ENCODE measurements at places on chromosomes 5 and 9. TPM values are rescaled to one million over a fixed set of nuclear protein-coding genes. Genes with fewer than 3 reads are reported as not detected.

The FBP2 gene
- total RNA-seq, result not detected

GRCh38 chr5:12611132-12611531 is 706.9 kb upstream of the CTNND2 start:
- no peak for DNase-seq

DNA sequence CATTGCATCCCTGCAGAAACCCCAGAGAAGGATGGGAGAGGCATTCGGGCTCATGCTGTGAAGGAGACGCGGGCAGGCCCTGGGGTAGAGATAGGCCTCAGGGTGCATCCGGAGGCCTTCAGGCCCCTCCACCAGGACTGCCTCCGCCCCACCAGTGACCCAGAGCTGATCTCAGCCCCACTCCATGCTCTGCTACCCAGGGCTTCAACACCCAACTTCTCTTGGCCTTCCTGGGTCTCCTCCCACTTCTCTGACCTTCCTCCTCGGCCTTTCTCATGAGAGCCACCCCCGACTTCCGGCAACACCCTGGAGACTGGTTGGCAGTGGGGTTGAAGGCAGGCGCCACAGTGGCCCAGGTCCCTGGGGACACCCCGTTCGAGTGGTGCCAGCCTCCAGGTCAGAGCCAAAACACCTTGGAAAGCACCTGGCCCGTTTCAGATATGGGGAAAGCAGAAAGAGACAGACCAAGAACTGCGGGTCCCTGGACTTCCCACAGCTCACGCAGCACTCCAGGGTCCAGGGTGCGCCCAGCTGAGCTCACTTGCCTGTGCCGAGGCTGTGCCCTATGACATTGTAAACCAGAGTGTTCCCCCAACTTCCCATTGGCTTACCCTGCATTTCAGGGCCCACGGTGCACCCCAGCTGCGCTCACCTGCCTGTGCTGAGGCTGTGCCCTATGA is 65.1 kb upstream of the OLFM1 start:
- DNase-seq, result no peak

DNA sequence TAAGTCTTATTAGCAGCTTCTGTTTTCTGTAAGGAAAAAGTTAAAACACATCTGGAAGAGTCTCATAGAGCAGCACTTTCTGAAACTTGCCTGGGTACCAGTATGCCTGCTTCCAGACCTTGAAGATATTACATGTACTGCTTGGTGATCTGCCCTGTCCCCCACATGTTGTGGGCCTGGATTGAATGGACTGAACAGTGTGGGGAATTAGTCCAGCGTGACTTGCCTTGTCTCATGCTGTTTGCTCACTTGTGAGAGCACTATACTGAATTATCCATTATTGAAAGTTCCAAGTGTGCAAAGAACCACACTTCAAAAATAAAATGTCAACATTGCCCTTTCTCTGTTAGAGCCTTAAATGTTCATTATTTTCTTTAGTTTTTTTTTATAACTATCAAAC is 8.9 kb downstream of the CTNNA1 start:
- no peak for DNase-seq

The PCDHB3 gene
- total RNA-seq, result not detected

- no peak for DNase-seq
Measured at GRCh38 chr9:78358329-78359051, 61.6 kb downstream of the PSAT1 start.

- DNase-seq, result no peak
Measured at GRCh38 chr9:5718296-5719032, 89.6 kb downstream of the RIC1 start.

GRCh38 chr5:72183101-72183520 is 75.8 kb downstream of the MAP1B start:
- DNase-seq, result no peak

The CYLC2 gene
- not detected for total RNA-seq

GRCh38 chr9:112408275-112408674 is 28.4 kb downstream of the HSDL2 start:
- DNase-seq, result no peak

DNA sequence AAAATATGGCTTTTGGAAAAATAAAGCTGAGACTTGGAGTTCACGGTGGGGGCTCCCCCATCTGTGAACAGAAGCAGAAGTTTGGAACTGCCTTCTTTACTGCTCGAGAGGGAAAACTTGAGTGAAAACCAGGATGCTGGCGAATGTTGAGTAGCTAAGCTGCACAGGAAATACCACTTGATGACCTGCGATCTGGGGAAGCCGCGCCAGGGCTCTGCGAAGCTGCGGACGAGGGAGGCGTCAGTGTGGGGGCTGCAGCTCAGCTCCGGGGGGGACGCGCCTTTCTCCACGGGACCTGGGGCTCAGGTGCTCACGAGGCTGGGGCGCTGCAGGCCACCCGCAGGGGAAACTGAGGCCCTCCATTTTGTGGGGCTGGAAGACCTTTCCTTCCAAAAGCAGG is 62.3 kb downstream of the TENT4A start:
- DNase-seq, result no peak

- no peak for DNase-seq
Measured at GRCh38 chr5:144329681-144330080, 159.0 kb downstream of the KCTD16 start.

DNA sequence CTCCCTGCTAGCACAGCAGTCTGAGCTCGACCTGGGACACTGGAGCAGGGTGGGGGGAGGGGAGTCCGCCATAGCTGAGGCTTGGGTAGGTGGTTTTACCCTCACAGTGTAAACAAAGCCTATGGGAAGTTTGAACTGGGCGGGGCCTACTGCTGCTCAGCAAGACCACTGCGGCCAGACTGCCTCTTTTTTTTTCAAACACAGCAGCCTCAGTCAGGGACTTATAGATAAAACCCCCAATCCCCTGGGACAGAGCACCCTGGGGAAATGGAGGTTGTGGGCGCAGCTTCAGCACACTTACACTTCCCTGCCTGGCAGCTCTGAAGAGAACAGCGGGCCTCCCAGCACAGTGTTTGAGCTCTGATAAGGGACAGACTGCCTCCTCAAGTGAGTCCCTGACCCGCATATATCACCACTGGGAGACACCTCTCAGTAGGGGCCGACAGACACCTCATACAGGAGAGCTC is 151.1 kb upstream of the APC start:
- no peak for DNase-seq

DNA sequence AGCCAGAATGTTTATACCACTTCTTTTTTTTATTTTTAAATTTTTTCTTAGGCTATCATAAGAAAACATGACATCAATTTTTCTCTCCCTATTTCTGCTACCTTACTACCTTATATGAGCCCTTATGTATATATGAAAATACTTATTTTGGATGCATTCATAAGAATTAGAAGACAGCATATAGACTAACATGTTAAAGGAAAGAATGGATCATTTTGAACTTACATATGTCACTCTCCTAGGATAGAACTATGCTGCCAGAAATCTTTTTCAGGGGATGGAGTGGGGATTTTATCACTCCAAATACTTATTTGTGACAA is 51.8 kb downstream of the SNX24 start:
- DNase-seq, result no peak

The GABRA6 gene
- total RNA-seq, result not detected

DNA sequence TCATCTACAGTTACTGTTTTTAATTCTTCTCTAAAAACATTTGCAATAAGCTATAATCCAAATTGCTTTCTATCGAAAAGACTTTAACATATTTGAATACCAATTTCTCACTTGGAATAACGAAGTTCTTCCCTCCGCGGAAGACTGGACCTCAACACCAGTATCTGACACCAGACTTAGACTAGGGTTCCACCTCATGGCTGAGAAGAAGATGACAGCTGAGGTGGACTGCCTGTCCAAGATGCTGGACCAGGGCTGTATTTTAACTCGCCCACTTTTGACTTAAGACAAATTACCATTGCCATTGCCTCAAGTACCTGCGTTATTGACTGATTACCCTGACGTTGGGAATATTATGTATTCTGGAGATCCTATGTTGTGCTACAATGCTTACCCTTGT is 34.1 kb downstream of the ZMAT2 start:
- DNase-seq, result no peak

The RFX3 gene
- total RNA-seq, result 22.4 TPM

DNA sequence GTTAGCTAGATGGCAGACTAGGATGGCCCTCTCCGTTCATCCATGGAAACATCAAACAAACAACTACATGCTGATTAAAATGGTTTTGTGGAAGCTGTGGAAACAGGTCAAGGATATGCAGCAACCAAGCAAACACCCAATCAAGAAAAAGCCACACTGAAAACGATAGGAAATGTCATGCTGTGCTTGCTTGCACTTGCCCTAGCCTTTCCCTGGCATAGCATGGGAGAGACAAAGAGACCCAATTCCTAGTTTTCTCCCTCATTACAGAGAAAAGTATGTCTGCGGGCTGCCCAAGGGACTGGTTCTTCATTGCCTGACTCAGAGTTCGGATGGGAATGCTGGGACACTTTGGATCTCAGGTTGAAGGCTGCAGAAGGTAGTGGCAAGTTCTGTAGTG is 98.7 kb downstream of the FANCC start:
- DNase-seq, result no peak

DNA sequence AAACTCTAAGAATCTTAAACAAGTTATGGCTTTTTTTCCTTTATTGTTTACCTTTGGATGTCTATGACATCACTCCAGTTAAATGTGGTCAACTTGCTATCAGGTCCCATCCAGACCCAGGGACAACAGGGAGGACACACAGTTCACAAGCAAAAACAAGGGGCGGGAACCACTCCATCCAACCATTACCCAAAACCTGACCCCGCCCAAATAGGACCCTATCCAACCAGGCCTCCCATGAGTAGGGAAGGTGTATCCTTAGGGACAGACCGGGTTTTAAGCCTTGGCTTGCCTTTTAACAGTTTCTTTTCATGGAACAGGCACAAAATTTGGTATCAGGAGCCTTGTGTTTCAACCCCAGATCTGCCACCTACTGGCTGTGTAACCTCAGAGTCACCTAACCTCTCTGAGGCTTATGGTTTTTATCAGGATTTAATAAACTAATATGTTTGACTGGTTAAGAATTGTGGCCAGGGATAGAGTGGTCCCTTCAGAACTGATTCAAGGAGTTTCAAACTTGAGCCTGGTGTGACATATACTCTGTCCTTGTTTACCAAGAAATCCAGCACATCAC is 127.7 kb upstream of the RAD23B start:
- peak; percentile 3 for DNase-seq

DNA sequence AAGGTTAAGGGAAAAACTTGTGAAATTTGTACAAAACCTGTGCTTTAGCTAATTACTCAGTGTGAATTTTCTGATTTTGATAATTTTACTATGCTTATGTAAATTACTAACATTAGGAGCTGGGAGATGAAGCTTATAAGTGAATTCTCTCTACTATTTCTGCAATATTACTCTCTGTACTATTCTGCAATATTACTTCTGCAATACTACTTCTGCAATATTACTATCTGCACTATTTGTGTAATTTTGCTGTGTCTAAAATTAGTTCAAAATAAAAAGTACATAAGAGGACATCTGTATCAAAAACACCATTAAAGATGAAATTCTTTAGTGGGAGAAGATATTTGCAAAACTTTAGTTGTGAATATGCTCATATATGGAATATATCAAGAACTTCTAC is 62.9 kb downstream of the C9 start:
- DNase-seq, result no peak

DNA sequence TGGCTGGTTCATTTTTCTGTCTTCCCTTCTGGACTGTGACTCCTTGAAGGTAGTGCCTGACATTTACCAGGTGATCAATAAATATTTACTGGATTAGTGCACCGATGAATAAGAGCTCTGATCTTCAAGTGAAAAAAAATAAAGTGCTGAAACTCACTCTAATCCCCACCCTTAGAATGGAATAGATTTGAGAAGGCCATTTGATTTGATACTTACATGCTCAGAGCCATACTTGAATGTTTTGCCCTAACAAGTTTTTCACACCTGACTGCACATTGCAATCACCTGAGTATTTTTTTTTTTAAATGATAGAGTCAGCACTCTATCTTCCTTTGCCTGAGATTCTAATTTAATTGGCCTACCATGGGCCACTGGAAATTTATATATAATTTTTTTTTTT is 105.7 kb downstream of the LRRC70 start:
- no peak for DNase-seq

DNA sequence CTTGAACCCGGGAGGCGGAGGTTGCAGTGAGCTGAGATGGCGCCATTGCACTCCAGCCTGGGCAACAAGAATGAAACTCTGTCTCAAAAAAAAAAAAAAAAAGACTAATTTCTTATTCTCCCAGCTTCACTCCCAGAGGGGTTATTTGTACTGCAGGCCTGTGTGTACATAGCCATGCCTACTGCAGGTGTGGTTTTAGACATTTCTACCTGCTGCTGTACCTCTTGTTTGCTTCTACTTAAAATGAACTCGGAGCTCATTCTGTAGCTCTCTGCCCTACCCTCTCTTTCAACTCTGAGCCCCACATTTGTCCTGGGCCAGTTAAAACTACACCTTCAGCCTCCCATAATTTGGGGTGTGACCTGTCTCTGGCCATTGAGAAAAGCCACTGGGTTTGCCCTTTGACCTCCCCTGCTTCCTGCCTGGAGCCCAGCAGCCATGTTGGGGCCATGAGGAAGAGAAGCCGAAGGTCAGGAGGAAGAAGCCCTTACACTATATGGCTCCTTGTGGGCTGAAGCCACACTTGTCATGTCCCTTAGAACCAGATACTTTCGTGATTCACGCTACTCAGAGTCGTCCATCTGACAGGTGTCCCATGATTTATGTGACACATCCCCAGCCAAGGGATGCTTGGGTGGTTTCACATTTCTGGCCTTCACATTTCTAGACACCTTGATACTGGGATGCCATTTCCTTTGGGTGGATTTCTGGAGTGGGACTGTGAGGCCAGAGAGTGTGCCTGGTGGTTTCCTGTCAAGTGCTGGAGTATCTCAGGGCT is 9.4 kb upstream of the CARD19 start:
- no peak for DNase-seq

GRCh38 chr5:124981901-124982300 is 235.5 kb upstream of the ZNF608 start:
- DNase-seq, result no peak

The SLC6A3 gene
- not detected for total RNA-seq

DNA sequence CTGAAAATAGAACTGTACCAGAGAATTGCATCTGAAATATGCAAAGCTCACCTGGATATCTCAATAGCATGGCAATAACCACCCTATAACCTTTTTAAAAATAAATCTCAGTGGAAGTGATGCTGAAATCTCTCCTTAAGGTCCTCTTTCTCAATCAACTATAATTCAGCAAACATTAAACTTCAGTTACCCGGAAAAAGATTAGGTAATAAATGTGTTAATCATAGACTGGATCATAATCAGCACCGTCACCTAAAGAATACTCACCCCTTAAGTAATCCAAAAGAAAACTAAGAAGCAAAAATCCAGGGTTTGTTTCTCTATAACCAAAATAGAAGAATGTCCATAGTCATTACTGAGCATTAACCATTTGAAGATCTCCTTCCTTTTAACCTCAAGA is 44.3 kb upstream of the DENND4C start:
- DNase-seq, result no peak

- no peak for DNase-seq
Measured at GRCh38 chr5:141853895-141854626, 24.1 kb downstream of the PCDH1 start.

The SIT1 gene
- total RNA-seq, result 93.0 TPM

The ACOT12 gene
- not detected for total RNA-seq

GRCh38 chr9:135468854-135469521 is 10.6 kb upstream of the PPP1R26 start:
- no peak for DNase-seq

Measured in OCI-LY7 (cell line).